ENCODE measurements at places on chromosomes 16 and 17.

DNA sequence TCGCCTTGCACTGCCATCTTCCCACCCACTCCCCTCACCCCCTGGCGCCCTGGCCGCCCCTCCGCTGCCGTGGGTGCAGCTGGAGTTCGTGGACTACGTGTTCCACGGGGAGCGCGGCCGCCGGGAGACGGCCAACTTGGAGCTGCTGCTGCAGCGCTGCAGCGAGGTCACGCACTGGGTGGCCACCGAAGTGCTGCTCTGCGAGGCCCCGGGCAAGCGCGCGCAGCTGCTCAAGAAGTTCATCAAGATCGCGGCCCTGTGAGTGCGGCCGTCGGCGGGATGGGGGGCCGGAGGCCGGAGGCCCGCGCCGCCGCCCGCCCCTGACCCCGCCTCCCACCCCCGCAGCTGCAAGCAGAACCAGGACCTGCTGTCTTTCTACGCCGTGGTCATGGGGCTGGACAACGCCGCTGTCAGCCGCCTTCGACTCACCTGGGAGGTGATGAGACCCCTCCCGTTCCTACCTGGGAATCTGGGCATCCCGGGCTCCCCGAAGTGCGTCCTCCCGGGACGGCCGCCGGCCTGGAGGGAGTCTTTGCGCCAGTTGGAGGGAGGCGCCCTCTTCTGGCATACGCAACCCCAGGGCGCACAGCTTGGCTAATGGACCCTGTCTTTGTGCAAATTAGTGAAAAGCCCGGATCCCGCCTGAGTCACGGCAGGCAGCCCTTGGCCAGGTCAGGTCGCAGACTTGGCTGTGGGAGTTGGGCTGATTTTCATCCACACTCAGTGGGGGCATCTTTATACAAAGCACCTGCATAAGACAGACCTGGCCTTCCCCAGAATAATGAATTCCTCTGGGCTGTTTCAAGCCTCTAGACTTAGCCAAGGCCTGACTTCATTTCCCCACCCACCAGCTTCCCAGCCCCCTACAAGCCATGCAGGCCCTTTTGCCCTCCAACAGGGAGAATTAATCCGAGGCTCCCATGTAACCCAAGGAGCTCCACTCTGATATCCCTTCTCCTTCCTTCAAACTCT is 14.3 kb downstream of the RAPGEFL1 start:
- peak; percentile 62 for DNase-seq

DNA sequence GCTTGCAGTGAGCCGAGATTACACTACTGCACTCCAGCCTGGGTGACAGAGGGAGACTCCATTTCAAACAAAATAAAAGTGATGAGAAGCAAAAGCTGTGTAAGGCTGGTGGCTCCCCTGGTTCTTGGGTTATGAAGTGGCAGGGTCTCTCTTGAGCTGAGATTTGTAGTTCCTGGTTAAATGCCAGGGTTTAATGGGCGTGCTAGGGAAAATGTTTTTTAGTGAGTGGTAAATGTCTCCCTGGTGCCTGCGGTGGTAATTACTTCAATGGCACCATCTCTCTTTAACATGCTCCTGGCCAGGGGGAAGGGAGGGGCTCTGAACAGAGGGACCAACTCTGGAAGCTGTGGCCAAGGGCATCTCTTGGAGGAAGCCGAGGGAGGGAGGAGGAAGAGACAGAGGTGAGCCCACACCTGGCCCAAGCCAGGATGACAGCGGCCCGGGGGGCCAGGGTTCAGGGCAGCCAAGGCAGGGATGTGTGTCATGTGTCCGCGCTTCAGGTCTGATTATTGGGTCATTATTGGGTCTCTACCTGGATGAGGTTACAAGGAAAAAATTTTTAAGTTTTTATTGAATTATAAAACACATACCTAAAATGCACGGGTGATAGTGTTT is 17.8 kb upstream of the RPL38 start:
- DNase-seq: no peak

GRCh38 chr17:27944546-27945332 is 51.6 kb upstream of the LYRM9 start:
- no peak for DNase-seq

DNA sequence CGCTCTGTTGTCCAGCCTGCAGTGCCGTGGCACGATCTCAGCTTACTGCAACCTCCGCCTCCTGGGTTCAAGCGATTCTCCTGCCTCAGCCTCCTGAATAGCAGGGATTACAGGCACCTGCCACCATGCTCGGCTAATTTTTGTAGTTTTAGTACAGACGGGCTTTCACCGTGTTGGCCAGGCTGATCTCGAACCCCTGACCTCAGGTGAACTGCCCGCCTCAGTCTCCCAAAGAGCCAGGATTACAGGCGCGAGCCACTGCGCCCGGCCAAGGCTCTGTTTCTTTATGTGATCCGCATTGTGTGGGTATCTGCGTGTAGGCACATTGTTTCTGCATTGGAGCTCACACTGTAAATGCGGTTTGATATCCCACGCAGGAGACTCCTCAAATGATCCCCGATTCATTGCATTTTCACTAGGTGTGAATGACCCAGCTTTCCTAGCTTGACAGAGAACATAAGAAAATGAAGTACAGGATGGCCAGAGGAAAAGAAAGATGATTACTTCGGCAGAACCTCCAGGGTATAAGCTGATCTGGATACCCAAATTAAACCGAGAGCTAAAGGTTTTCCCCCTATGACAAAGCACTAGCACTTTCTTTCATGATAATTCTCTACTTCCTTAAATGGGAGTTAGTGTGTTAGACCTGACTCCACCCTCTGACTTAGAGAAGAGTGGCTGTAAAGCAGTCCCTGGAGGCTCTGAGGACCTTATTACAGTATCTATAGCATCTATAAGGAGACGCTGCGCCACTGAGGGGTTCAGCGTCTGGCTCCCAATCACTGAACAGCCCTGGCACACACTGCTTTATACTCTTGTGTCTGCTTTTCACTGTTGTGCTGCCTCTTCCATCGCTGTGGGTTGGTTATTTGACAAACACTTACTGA is 17.3 kb downstream of the COTL1 start:
- no peak for DNase-seq

- no peak for DNase-seq
Observed at GRCh38 chr16:17552351-17552750, 81.6 kb upstream of the XYLT1 start.

DNA sequence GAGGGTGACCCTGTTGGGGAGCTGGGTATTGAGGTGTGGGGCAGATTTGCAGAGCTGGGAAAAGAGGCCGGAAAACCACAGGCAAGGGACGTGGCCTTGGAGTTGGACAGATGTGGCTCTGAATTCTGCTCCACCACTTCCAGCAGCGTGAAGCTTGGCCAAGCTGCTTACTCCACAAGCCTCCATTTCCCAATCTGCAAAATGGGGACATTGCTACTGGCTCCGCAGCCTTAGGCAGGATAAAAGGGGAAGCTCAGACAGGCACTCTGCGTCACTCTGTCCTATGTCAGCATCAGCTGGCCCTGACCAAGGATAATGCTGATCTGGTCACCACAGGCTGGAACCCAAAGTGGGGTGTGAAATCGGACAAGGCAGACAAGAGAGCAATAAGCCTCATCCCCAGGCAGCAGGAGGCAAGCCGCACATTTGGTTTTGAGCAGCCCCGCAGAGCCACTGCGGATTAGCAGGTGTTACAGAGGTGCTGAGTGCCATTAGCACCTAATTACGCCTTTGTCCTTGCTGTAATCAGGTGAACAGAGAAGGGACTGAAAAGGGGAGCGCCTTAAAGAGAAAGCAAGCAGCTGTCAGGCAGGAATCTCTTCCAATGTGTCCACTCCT is 54.8 kb downstream of the SDK2 start:
- DNase-seq: no peak

- DNase-seq: peak; percentile 74
Observed at GRCh38 chr17:74770498-74771318, 5.4 kb downstream of the NAT9 start.

GRCh38 chr16:46976550-46976949 is 3.1 kb upstream of the DNAJA2 start:
- no peak for DNase-seq

- DNase-seq: no peak
Observed at GRCh38 chr16:57624806-57625500, 3.5 kb upstream of the ADGRG1 start.
